A549 (cell line): ENCODE measurements at places on chromosomes 2 and 18.

DNA sequence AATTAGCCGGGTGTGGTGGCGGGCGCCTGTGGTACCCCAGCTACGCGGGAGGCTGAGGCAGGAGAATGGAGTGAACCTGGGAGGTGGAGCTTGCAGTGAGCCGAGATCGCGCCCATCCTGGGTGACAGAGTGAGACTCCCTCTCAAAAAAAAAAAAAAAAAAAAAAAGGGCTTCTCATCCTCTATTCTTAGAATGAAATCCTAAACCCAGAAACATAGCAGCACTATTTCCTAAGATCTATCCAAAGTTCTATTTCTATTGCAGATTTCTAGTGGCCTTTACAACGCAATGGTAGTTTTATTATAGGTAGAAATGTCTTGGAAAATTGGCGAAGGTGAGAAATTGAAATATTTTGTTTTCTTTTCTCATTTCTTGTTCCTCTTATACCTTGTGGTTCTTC, 501.0 kb upstream of the SETBP1 start:
- no peak for DNase-seq

DNA sequence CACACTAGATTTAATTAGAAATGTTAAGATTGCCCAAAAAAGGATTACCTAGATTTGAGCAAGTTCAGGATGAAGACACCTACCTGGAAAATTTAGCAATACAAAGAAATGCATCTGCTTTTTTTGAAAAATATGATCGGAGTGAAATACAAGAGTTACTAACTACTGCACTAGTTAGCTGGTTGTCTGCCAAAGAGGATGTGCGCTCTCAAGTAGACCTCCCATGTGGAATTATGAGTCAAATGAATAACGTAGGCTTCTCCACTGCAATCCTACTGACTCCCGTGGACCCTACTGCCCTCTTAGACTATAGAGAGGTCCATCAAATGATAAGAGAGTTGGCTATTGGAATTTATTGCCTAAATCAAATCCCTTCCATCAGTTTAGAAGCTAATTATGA, 2.0 kb downstream of the ANKAR start:
- no peak for DNase-seq

DNA sequence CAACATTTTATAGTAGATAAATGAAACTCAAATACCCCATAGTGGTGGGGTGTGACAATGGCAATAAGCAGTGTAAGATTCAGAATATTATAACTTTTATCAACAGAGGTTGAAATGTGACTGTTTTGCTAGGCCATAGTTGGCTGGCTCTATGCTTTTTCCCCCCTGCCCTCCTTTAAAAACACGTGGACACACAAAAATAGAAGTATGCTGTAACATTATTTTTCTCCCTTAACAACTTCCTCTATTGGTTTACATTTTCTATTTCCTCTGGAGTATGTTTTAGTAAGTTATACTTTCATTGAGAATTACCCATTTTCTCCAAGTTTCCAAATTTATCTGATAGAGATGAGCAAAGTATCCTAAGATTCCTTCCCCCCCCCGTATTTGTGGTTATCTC, 31.1 kb downstream of the NDUFAF7 start:
- no peak for DNase-seq

GRCh38 chr18:48887905-48888772, 62.6 kb downstream of the SMAD7 start:
- no peak for DNase-seq

GRCh38 chr2:2054363-2054882, 276.7 kb downstream of the MYT1L start:
- no peak for DNase-seq

GRCh38 chr2:4417771-4418170, 714.4 kb downstream of the DCDC2C start:
- DNase-seq, result no peak

DNA sequence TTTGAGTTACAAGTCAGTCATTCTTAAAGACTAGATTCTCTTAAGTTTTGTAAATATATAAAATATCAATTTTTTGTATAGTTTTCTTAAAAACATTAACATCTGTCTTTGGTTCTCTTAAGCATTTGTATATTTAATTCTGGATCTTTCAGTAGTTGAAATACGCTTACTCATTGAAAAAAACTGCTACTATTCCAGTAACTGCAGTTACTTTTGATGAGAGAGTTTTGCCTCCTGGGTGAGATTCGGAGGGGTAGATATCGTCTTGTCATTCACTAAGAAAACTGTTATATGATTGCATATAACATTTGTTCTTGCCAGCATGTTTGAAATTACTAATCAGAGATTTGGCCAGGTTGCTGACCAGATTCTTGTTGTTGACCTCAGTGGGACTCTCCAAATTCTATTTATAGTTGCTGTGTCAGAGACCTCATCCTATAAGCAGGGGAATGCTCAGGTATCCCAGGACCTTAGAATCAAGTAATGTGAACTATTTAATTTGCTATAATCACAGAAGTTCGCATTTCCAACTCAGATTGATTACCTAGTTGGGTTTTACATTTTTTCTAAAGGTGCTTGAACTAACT, 7.9 kb downstream of the AGPS start:
- DNase-seq, result no peak

GRCh38 chr2:88500691-88501090, 48.2 kb upstream of the FOXI3 start:
- peak; percentile 22 for DNase-seq

DNA sequence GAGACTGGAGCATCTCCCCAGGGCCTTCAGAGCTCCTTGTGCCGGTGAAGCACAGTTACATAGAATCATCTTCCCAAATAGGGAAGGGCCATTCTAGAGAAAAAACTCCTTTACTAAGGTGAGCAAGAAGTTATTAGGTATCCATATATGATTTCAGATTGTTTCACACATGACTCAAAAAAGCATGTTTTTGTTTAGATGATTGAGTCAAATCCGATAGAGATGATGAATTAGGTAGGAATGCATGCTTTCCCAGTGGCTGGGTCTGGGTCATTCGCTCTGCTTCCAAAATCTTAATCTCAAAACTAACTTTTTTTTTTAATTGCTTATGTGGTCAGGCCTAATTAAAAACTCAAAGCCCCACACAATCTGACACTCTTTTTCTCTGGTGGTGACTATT, 3.8 kb downstream of the NT5C1B start:
- no peak for DNase-seq

GRCh38 chr2:102366406-102367112, 11.0 kb downstream of the IL18R1 start:
- DNase-seq, result no peak

DNA sequence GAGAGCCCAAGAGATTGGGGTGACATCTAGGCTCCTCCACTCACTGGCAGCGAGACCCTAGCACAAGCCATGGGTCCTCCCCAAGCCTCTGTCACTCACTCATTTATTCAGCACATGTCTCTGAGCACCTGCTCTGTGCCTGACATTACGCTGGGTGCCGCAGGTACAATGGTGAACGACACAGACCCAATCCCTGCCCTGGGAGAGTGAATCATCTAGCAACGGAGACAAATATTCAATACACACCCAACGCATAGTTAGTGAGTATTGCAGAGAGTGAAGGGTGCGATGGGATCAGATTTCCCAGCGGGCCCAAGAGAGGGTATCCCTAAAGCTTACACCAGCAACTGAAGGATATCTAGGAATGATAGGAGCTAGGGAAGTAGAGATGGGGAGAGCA, 45.5 kb downstream of the ZFP36L2 start:
- DNase-seq, result no peak

- DNase-seq, result no peak
Observed at GRCh38 chr2:204239411-204240165, 303.0 kb downstream of the ICOS start.
